ENCODE measurements at places on chromosomes 7 and 10.

- no peak for DNase-seq
These were observed 80.7 kb downstream of the SLC37A3 start for GRCh38 chr7:140317597-140317996.

- no peak for DNase-seq
These were observed 182.8 kb upstream of the CDCA7L start for GRCh38 chr7:22128528-22128920.

- no peak for DNase-seq
These were observed 36.6 kb downstream of the SRPK2 start for GRCh38 chr7:105352018-105352612.

GRCh38 chr7:98868450-98868849 lies 1.4 kb downstream of the TMEM130 start:
- DNase-seq: no peak

DNA sequence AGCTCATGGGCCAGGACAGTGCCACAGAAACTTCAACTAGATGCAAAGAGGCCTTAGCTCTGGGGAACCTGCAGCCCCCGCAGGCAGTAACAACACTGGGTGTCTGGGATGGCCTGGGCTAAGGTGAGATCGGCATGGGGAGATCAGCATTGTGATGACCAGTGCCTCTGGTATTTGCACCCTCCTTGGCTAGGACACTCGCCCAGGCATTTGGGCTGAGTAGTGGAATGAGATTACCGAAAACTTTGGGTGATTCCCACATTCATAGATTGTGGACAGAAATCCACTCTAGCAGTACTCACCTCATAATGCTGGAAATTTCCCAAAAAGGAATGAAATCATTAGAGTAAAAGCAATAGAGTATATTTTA lies 70.6 kb upstream of the ZMIZ2 start:
- DNase-seq: no peak

Data from hypothalamus (tissue), 51 donors.